ENCODE measurements at places on chromosomes 2 and 18. TPM values are rescaled to one million over a fixed set of nuclear protein-coding genes. Genes with fewer than 3 reads are reported as not detected.

CASP10 gene
- 5.2 TPM for total RNA-seq

DNA sequence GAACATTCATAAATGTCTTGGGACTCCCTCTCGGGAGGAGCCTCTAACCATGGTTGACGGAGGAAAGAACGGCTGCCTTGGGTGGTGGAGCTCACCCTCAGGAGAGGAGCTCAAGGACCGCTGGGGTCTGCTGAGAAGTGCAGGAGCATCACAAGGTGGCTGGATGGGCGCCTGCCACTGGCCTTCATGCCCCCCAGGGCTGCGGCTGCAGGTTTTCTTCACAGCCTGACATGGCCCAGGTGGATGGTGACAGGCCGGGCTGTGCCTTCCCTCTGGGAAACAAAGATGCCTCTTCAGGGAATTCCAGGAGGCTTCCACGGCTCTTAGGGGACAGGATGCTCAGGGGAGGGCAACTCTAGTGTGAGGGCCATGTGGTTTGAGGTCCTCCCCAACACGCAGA, 119.5 kb upstream of the PXDN start:
- DNase-seq: no peak

GRCh38 chr2:37226863-37227262, 4.5 kb downstream of the CEBPZ start:
- DNase-seq: no peak

DNA sequence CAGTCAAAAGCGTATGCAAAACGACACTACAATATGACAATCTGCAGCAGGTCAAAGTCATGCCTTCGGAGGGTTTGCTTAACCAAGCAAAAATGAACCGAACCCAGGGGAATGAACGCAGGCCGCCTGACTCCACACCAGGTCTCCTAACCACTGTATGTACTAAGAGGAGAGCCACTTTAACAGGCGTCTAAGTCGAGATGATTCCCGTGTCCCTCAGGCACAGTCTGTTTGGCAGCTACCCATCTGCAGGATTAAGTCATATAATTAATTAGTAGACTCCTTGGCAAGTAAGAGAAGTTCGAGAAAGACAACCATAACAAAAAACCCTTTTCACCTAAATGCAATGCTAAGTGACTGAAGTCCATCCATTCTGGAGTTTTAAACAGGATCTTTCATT, 15.2 kb downstream of the CYB5A start:
- no peak for DNase-seq

AUP1 gene
- 60.2 TPM for total RNA-seq

VWA3B gene
- not detected for total RNA-seq

DNA sequence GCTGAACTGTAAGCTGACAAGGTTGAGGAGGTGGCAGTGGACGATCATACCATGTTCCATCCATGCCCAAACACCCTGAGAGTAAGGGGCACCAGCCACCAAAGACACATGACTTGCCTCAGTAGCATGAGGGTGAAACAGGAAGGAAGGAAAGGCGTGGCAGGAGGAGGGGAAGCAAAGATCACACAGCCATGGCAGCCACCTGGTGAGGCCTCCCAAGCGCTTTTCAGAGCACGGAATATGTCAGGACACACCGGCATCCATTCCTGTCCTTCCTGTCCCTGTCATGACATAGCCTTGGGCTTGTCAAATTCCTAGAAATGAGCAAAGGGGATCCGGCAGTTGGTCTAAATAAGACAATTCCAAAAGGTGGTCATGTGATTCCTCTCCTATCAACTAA, 118.7 kb downstream of the MYO5B start:
- DNase-seq: no peak

DNA sequence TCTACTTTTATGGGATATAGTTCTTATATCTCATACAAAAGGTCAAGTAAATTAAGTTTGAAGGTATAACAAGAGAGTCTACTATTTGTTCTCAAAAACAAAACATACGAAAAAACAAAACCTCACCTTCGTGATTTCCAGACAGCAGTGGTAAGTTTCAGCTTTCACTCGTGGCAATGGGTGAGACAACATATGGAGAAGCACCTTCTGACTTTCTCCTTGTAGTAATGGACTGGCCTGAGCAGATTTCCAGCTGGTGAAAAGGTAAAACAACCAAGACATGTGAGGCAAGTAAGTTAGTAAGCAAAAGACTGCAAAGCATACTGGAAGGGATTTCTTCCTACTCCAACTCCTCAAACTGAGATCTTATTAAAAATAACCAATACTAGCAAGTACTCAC, 39.6 kb downstream of the RTTN start:
- DNase-seq: no peak

- DNase-seq: no peak
Observed at GRCh38 chr18:32386471-32386870, 84.2 kb downstream of the GAREM1 start.

- DNase-seq: peak; percentile 84
Observed at GRCh38 chr18:35524226-35524625, 26.5 kb upstream of the INO80C start.

TMEM185B gene
- total RNA-seq: 36.3 TPM

Measured in fibroblast of villous mesenchyme (primary cell).